Stimulated activated CD4-positive, alpha-beta T cell treated with anti-CD3 and anti-CD28 coated beads, Interleukin-2, amount 100 ng/mL, for 24 hours (primary cell): ENCODE measurements at places on chromosomes 5 and 9.

DNA sequence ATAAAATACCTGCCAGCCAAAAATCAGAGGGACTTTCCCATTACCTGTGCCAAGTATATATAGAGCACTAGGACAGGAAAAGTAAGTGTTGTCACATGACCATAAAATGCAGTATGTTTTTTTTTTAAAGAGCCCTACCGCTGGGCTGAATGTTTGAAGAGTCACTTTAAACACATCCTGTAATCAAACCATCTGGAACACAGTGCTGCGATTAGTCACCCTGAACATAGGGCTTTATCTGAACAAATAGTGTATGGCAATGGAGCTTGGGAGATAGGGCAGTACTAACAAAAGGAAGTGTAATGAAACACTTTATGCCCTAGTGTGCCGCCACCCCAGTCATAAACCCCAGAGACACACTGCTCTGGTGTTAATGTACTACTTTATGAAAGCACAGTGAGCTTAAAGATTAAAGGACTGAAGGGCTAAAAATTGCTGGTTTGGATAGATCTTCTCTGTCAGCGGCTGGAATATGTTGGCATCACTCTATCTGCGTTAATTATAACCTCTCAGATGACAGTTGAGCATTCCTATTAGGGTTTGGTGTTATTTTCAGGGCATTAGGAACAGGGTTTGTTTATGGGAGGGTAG, 90.4 kb downstream of the ZNF608 start:
- no peak for DNase-seq

DNA sequence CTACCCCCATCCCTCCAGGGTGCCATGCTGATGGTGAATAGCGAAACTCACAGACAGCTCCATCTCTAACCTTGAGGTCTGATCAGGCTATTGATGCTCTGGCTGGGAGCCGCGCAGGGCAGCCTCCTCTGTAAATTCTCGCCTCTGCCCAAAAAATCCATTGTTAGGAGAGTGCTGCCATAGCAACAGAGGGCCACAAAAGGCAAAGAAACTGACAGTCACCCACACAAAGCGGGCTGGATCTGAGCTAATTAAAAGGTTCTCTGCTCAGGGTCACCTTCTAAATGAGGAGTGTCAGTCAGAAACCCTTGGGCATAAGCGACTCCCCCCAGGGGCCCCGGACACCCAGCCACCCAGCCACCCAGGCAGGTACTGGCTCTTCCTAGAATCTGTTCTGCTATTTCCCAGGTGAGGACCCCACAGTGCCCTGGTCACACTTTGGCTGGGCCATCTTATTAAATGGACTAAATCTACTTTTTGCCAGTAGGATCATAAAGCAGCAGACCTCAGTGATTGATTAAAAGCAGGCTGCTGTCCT, 126.7 kb downstream of the MED10 start:
- no peak for DNase-seq

- no peak for DNase-seq
These were observed 552.0 kb upstream of the ST8SIA4 start for GRCh38 chr5:101455048-101455447.

GRCh38 chr9:110712955-110713354, 44.4 kb downstream of the MUSK start:
- DNase-seq: no peak

GRCh38 chr9:122192914-122193525, 33.3 kb downstream of the MORN5 start:
- no peak for DNase-seq

DNA sequence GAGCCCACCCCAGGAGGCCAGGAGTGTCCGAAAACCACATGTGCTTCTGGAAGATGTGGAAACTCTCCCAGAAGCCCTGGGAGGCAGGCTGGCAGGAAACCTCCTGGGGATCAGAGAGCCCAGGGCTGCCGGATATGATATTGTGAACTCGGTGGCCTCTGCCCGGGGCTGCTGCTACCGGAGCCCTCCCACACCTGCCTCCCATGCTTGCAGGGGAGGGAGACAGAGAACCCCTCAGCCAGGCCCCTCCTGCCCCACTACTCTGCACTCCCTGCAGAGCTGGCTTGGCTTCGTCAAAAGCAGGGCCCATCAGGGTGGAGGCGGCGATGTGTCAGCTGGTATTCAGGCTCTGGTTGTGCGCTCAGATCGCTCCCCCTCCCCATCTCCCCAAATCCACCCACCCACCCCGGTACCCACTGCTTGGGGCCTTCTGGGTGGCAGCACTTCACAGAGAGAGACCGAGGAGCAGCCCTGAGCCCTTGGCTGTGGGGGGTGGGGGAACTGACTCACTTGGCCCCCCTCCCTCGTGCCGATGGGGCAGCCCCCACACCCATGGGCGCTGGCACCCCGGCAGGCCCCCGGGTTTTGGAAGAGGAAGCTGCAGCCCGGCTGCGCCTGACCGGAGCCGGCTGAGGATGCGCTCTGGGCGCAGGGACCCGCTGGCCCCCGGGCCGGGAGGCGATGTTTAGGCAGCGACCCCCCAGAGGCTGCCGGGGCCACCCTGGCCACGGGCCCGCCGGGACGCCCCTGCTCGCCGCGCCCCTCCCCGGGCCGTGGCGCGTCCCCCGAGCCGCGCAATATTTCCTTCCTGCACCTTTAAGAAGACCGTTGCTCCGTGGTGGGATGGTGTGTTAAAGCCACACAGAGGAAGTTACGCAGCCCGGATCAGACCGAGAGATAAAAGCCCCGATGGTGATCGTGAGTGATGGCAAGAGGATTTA, 786 bp upstream of the NTNG2 start:
- peak; percentile 50 for DNase-seq

GRCh38 chr5:179732918-179733771, 523 bp downstream of the MAML1 start:
- peak; percentile 54 for DNase-seq

DNA sequence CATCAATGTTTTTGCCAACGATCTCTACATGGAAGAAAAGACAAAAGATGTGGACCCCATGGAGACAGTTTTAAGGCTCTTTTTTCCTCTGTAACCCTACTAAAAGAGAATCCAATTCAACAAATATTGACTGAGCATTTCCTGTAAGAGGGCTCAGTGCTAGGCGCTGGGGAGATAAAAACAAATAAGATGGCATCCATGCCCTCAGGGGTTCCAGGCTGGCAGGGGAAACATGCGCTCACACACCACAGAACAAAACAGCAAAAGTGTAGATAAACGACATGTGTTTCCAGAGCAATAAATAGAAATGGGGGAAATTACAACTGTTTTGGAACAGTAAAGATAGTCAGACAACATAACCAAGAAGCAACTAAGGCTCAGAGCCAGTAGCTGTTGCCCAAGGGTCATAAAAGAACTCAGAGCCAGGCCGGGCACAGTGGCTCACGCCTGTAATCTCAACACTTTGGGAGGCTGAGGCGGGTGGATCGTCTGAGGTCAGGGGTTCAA, 25.2 kb downstream of the ZNF608 start:
- DNase-seq: no peak

- no peak for DNase-seq
These were observed 94.1 kb downstream of the NFIB start for GRCh38 chr9:14219850-14220249.

GRCh38 chr9:2800394-2801179, 43.3 kb downstream of the PUM3 start:
- no peak for DNase-seq

- DNase-seq: no peak
These were observed 84.9 kb downstream of the SLCO4C1 start for GRCh38 chr5:102211165-102211564.

DNA sequence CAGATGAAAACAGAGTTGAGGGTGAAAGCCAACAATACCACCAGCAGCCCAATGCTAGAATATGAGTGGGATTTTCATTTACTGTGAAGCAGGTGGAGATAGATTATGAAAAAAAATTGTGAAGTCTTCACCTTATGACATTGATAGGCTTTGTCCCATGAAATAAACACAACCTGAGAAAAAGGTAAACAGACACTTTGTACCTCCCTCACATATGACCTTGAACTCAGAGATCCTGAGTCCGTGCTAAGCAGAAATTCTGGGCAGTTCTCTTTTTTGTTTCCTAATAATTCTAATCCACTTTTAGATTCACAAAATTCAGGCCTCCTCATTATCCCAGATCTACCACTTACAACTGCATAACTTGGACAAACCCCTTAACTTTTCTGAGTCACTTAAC, 127.3 kb upstream of the RORB start:
- no peak for DNase-seq

DNA sequence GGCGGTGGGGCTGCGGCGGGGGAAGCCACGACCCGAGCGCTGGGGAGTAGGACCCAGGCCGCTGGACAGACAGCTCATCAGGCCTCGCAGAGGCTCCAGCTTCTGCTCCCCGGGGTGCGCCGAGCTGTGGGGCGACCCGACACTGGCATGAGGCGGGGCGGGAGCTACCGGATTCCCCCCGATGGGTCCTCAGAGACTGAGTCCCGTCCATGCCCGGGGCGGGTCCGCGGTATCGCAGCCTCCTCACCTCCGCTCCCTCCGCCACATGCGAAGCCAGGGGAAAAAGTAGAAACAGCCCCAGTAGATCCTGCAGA, 2.6 kb upstream of the CCL27 start:
- DNase-seq: no peak

DNA sequence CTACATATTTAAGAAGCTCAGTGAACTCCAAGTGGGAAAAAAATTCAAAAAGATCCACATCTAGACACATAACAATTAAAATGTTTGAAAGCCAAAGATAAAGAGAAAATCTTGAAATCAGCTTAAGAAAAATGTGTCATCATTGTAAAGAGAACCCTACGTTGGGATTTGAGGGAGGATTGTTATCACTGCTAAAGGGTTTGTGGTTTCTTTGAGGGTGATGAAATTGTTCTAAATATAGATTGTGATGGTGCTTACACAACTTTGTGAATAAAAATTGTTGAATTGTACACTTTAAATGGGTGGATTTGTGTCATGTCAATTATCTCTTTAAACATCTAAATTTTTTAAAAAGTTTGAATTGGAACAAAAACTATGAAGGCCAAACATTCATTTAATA, 92.2 kb upstream of the ADAMTS19 start:
- DNase-seq: no peak

GRCh38 chr5:67317603-67318002, 121.0 kb upstream of the CD180 start:
- DNase-seq: no peak

- DNase-seq: peak; percentile 46
These were observed 52.6 kb upstream of the KLF9 start for GRCh38 chr9:70466976-70467561.

- no peak for DNase-seq
These were observed 53.7 kb downstream of the ZNF618 start for GRCh38 chr9:113929634-113930389.

DNA sequence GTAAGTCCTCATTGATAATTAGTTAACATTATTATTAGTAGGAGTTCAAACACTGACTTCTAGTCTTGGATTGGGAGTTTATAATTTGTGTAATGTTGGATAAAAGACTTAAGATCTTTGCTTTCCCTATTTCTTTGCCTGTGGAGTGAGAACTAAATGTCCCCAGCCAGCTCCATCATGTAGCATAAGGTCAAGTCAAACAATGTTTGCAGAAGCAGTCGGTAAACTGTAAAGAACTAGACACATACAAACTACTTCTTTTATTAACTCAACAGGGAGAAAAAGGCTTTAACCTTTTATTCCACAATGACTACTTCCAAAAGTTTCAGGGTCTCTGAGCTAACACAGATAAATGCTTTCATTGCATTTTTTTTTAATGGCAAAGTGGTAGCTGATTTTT, 192.3 kb downstream of the CTNND2 start:
- no peak for DNase-seq

DNA sequence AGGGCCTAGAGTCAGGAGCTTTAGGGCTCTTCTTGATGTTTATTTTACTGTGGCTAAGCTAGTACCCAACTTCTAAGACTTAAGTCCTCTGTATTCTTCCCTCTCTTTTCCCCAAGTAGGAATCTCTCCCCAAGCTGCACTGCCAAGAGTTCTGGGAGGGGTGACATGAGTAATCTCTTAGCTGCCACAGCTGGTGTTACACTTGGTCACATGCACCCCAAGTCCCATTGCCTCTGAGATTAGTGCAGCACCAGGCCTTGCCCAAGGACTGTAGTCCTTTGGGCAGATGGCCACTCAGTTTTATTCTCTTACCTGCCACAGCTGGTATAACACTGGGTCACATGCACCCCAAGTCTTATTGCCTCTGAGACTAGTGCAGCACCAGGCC, 114.7 kb upstream of the RIOK2 start:
- DNase-seq: no peak

GRCh38 chr5:66080664-66081063, 63.4 kb upstream of the SREK1 start:
- no peak for DNase-seq

- no peak for DNase-seq
These were observed 258.5 kb downstream of the BNC2 start for GRCh38 chr9:16611983-16612382.

- no peak for DNase-seq
These were observed 378.4 kb downstream of the SPATA31D1 start for GRCh38 chr9:82367016-82367415.

DNA sequence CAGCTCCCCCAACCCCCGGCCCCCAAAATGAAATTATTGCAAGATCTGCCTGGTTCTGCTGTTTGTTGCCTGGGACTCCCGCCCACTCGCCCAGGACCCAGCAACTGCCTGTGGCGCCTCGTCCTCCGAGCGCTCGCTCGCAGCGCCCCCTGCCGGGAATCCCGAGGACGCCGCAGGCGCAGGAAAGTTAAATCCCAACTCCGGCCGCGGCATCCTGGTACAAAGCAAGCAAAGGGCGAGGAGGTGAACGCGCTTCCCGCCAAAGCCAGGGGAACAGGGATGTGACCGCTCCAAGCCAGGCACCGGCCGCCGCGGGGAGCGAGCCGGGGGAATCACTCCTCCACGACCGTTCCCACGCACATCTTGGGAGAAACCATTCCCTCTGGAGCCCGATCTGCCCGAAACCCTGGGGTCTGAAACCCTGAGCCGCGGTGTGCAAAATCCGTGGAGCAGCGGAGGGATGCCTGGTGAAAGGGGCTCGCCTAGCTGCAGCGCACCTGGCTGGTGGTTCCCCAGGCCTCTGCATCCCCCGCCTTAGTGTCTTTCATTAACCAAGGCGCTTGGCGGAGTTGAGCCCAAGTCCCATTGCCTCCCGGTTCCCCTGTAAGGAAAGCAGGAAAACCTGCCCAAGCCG, 1.3 kb downstream of the SEMA5A start:
- DNase-seq: peak; percentile 69

DNA sequence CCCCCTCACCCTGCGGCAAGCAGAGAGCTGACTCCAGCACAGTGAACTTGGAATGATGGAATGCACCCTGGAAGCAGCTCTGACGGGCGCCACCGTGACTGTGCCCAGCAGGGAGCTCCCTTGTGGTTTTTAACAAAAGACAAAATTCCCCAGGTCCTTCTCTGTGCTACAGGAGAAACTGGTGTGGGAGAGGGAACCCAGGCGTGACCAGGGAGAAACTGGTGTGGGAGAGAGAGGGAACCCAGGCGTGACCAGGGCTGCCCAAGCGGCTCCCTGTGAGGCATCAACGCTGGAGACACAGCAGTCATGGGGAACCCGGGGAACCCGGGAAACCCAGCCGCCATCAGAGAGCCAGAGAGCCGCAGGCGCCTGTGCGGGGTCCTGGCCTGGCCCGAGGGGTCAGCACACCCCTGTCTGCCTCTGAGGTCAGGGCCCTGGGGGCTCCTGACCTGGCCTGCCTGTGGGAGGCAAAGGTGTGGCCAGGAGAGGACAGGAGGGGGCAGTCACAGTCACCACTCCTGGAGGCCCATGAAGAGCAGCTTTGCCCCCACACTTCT, 3.1 kb upstream of the AHRR start:
- DNase-seq: no peak
